Umbilical cord (tissue), 2 donors: ENCODE measurements at places on chromosomes 3 and 15.

GRCh38 chr3:632571-633170 is 436.1 kb downstream of the CHL1 start:
- DNase-seq, result peak; percentile 63

DNA sequence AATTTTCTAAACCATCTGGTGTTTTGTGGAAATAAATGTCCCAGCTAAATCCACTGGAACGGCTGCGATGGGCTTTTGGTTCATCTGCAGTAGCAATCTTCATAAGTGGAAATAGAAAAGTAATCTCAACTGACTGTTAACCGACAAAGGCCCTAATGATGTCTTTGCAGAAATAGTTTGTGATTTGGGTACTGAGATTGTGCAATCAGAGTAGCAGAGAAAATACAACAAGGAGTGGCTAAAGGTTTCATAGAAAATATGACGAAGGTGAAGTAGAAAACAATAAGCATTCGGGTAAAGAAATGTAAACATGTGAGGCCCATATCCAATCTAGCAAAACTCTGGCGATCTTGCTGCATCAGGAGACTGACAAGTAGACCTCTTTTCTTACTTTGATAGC is 262.6 kb upstream of the MCTP2 start:
- DNase-seq, result no peak

- peak; percentile 59 for DNase-seq
These were observed 33.1 kb downstream of the TP63 start for GRCh38 chr3:189664311-189664710.

GRCh38 chr3:29099296-29099695 is 181.6 kb upstream of the RBMS3 start:
- no peak for DNase-seq

DNA sequence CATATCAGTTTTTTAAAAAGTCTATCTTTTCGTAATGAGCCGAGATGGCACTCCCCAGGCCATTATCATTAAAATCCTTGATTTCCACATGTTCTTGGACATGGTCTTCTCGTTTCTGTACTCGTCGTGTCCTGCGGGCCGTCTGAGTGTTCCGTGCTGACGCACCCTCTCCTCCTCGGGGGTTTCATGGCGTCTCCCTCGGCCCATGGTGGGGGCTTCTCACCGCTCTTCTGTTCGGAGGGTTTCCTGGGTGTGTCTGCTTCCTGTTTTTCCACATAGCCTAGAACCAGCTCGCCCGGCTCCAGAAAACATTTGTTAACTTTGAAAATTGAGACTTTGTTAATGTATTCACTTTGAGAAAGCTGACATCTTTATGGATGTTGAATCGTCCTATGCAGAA is 92.7 kb downstream of the VGLL4 start:
- DNase-seq, result no peak
